NCI-H1436 (cell line): ENCODE measurements at places on chromosomes 7 and 10.

GRCh38 chr10:125284875-125285597 is 124.7 kb upstream of the CTBP2 start:
- DNase-seq = no peak

GRCh38 chr10:46525177-46525823 is 31.2 kb downstream of the GPRIN2 start:
- no peak for DNase-seq

DNA sequence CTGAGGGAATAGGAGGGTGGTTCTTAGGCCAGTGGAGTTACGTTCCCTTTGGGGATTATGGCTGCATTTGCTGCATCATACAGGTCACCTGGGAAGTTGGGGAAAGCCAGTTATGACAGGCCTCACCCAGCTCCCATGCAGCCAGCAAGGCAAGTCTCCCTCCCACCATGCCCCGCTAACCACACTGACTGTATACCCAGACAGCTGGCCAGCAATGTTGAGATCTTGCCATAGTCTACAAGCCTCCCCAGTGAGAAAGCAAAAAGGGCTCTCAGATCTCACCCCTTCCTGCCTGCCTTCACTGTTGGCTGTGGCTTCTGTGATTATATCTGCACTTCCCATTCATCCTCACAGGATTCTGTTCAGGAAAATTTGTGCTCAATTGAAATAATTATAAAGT is 133.3 kb upstream of the HGF start:
- no peak for DNase-seq

DNA sequence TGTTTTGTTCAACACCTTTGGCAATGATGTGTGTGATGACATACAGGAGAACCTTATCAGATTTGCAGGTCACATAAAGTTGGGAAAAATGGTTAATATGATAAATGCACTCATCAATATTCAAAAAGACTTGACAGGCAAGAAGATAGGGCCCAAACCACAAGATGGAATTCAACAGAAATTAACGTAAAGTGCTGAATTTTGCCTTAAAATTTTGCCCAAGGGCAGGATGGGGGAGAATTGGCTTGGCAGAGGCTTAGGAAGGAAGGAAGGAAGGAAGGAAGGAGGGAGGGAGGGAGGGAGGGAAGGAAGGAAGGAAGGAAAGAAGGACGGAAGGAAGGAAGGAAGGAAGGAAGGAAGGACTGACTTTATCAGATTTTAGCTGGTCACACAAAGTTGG is 35.3 kb downstream of the CARD11 start:
- no peak for DNase-seq

DNA sequence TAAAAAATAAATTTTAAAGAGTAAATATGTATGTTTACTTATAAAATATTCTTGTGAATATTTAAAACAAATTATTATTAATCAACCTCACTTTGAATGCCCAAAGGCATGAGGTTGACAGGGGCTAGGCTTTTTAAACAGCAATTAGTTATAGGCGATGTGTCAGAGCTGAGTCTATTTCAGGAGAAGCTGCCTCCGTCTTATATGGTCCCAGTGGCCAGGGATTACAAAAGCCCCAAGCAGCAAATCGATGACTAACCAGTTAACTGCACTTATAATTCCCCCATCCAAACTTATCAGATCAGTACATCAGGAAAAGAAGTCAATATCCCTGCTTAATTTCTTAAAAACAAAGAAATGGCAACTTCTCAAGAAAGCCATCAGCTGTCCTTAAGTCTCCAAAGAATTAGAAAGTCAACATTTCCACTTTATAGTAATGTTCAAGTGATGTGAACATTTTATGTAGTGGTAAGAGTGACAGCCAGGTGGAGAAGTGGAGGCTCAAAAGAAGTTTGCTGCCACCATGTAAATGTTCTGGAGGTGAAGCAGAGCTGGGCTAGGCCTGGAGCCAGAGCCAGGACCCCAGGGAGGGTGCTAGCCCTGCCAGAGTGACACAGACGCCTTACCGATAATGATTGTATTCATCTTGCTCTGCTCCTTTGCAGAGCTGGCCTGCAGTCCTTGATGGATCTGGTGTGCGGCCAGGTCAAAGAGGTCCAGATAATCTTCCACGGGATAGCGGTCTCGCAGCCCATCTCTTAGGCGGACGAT is 51.5 kb downstream of the CHST15 start:
- DNase-seq = no peak

DNA sequence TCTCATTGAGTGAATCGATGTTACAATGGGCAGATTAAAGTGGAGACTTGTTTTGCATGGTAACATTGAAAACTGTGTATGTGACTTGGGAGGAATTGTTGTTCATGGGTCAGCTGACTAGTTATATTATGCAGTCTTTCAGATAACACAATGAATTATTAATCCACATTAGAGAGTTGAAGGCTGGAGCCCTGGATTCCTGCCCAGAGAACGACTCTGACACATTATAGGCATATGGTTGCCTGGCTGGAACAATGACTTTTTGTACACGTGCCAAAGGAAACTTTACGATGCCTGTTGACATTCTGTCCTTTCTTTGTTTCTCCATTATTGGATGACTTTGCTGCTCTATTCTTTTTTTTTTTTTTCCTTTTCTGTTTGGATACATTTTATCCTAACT is 52.3 kb upstream of the TMEM229A start:
- DNase-seq = no peak

- DNase-seq = no peak
Measured at GRCh38 chr7:156069891-156070290, 257.6 kb upstream of the SHH start.

DNA sequence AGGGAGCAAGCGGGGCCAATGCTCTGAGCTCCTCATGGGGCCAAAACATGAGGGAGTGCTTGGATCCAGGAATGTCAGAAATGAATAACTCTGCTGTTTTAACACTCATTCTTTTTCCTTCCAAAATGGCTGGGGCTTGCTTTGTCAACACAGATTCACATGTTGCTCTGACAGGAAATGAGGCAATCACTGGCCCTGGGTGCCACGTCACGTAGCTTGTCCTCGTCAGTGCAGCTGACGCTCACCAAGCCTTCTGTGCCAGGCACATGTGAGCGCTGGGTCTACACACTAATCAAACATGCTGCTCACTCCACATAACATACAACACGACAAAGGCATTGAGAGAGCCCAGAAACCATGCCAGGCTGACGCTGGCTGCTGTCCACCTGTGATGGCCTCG is 198.9 kb downstream of the WDR37 start:
- no peak for DNase-seq

DNA sequence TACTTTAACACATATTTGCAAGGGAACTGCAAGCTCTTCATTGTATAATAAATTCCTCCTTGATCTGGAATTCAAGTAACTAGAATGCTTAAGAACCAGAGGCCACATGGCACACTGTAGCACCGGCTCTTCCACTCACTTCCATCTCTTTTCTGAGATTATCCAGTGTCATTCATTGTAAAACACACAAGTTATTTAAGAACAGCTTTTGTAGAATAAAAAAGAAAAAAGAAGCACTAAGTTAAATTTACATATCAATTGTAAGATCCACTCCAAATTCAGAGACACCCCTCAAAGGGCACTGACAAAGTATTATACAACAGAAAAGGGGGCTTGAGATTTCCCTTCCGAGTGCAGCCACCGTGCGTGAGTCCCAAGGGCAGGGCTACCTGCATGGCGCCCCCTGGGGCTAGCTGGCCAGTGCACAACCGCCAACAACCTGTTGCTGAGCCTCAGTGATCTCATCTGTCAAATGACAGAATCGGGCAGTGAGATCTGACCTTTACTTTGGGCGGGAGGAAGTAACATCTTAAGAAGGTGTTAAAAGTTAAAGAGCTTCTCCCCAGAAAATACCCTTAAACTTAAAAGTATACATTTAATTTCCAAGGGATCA is 12.5 kb downstream of the GLI3 start:
- no peak for DNase-seq

DNA sequence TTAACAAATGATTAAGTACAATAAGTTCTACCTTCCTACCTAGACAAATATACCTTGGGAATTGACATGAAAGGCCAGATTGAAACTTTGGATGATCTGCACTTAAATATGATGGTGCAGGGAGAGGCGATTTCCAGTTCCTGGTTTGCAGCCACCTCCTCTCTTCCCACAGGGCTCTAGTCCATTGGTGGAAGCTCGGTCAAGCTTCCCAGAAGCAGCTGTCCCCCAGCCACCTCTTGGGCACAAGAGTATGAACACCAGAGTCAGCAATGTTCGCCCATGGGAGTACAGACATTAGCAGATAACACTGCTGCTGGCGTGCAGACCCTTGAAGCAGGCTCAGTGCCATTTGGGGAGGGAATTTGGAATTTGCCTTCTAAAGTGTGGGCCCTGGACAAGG is 1.5 kb upstream of the CPVL start:
- no peak for DNase-seq

GRCh38 chr10:60868946-60869345 is 75.0 kb downstream of the RHOBTB1 start:
- no peak for DNase-seq

DNA sequence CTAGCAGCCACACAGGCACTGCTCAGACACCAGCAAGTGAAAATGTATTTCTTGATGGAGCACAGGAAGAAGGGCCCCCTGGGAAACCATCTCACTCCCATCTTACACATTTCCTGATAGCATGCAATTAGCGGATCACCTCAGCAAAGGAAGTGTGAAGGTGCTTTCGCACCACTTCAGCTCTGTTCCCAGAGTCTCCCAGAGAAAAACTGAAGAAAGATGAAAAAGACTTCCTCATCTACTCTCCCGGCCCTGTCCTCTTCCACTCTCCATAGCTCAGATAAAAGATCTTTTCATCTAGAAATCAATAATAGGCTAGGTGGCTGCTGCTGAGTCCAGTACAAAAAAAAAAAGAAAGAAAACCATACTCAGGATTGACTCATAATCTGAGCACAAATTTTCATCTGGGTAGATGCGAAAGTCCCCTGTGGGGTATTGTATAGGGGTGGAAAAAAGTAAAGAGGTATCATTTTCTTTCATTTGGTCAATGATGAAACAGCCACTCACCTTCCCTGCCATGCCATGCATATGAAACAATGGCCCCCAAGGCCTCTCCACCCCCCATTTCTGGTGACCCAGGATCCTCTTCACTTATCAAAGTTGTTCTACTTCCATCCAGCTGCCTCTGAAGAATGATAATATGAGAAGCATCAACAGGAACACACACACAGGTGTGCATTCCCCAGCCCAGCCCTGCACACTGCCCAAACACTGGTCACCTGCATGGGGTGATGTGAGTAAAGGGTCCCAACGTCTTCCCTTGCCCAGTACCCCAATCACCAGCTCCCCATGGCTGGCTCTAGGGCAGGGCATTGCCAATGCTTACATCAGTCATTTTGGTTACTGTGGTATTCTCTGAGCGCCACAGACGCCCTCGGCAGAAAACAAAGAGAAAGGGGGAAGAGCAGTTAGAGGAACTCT is 48.8 kb upstream of the DGKI start:
- DNase-seq = no peak

DNA sequence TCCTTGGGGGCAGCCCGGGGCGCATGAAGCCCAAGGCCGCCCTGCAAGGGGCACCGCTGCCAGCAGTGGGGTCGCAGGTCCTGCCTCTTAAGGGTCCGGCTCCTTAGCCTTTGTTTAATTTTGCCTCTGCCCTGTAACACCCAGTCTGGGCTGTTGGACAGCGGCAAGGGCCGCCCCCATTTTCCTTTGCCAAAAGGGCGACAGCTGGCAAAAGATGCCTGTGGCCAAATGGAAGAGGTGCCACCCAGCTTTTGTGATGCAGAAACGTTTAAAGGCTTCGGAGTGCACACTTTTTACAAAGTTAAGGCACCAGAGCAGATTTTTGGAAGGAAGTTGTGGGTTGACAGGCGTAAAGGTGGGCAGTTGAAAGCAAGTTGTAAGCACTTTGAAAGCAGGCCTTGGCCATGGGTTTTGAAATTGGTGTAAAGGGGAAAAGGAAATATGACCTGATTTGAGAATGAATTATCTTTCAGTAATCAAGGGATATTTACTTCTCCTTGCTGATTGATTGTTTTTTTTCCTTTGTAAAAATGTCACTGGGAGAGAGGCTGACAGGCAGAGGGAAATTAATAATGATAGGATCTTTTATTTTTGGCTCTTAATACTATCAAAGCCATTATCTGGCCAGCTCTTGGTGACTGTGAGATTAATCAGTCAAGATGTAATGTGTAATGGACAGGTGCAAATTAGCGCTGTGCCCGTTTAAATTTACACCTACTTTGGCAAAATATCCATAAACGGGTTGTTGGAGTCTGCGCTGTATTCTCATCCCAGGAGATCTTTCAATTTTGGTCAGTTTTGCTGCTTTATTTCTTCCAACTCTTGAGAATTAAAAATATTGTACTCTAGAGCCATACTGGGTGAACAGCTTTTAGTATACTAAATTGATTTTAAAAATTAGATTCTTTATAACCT is 1.2 kb downstream of the CASD1 start:
- DNase-seq = no peak

- DNase-seq = no peak
Measured at GRCh38 chr10:63506554-63506953, 14.6 kb upstream of the REEP3 start.
